Anterior cingulate cortex (tissue), 58 donors: ENCODE measurements at places on chromosomes 11 and 22.

- peak; percentile 94 for DNase-seq
Measured at GRCh38 chr22:50525104-50525857, at the start of gene SCO2. TSS of gene SCO2 (minus strand) at chr22:50525598. CDS start at chr22:50524411, 1,187 bp downstream.

DNA sequence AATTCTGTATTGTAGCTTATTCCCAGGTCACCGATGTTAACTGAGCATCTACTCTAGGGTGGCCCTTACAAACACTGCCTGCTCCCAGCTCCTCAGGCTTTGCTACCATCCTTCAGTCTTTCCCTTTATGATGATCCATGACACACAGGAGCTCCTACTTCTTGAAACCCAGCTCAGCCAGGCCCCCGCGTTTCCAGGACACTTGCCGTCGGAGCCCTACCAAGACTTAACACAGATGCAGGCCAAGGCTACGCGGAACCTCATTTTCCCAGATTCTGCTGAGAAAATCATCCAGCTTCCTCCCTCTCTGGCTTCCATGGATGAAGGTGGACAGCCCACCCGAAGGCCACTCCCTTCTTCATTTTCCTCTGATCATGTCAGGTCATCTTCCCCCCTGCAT lies 18.6 kb downstream of the IGSF9B start:
- DNase-seq: no peak

- no peak for DNase-seq
Measured at GRCh38 chr11:106608677-106609076, 409.6 kb downstream of the GUCY1A2 start.

DNA sequence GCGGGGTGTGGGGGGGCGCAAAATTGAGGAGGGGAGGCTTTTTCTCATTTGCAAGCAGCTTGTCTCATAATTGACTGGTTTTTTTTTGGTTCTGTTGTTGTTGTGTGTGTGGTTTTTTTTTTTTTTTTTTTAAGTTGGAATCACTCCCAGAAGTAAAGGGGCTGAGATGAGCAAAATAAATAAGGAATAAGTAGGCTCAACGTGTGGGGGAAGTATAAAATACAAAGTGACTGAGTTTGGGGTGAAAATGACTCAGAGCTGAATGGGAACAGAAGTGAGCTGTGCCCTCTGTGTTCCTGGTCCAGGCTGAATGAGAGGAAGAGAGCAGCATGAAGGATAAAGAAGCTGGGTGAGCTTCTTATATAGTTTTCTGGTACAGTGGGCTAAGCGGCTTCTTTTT lies 90.0 kb downstream of the GRIK4 start:
- DNase-seq: no peak

GRCh38 chr11:121554552-121554951 lies 101.8 kb upstream of the SORL1-AS1 start:
- DNase-seq: no peak

DNA sequence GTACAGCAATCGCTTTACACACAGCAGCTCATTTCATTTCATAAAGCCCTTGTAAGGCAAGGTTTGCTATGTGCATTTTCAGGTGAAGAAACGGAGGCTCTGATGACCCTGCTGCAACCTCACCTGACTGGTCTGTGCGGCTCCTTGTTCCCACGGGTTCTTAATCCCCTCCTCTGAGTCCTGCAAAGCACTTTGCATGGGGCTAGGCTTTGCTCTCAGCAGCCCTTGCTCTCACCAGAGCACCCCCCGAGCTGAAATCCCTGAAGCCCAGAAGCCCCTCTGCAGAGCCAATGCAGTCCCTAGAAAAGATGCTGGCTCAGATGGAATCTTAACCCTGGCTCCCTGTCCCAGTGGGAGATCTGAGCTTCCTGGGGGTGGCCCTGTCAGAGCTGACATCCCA lies 11.0 kb upstream of the APOL6 start:
- no peak for DNase-seq

GRCh38 chr22:47064416-47064815 lies 302.0 kb downstream of the TBC1D22A start:
- DNase-seq: no peak

- no peak for DNase-seq
Measured at GRCh38 chr11:86443415-86443814, 68.7 kb downstream of the CCDC81 start.

DNA sequence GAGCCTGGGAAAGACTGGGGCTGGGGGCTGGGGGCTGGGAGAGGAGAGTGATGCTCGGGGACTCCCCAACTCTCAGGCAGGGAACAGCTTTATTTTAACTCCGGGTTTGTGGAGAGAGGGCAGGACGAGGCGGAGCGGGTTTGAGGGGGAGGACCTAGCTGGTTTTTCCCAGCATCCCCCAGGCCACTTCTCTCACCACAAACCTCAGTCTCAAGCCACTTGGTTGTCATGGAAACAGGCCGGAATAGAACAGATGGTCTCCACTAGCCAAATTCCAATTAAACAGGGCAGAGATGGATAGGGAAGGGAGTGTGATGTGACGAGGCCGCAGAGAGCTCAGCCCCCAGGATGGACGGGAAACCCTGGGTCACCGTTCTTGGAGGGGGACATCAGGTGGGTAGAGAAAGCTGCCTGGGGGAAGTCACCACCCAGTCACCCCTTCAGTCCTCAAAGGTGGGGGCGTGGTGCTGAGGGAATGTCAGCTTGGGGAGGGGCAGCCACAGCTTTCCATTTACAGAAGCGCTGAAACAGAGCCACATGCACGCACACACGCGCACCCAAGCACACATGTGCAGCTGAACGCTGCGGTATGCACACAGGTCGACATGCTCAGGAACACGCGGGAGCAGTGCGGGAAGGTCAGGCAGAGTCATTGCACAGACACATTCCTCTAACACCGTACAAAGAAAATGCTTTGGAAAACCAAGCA lies 19.2 kb downstream of the NECTIN1 start:
- peak; percentile 77 for DNase-seq

DNA sequence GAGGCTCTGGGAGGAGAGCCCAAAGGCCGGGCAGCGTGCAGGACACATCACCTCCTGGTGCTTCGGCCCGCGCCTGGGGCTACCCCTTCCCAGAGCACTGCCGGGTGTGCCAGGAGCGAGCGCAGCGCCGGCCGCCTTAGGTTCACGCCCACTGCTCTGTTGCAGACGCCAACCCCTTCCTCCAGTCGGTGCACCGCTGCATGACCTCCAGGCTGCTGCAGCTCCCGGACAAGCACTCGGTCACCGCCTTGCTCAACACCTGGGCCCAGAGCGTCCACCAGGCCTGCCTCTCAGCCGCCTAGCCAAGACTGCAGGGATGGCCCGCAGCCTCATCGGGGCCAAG lies 79.0 kb downstream of the MED15 start:
- DNase-seq: no peak

- DNase-seq: no peak
Measured at GRCh38 chr11:63459586-63459985, 31.4 kb downstream of the PLAAT5 start.

GRCh38 chr11:102546427-102546826 lies 15.9 kb upstream of the MMP7 start:
- DNase-seq: no peak

- no peak for DNase-seq
Measured at GRCh38 chr11:116601814-116602636, 170.8 kb downstream of the BUD13 start.

DNA sequence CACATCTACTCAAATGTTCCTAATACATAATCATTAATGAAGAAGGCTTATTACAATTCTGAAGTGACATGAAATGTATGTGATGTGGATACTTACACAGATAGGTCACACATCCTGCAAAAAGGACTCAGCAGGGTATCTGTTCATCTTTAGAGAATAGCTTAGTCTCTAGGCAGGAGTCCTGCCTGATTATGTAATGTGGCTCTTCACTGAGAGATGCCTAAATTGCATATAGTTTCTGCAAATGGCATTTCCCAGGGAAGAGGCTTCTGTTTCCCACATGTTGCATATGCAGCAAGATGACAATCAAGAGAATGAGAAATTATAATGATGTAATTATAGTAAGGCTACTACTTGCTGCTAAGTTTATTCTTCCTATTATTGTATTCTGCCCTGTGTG lies 58.8 kb upstream of the SLC36A4 start:
- DNase-seq: no peak

- no peak for DNase-seq
Measured at GRCh38 chr11:3984896-3985295, 109.7 kb upstream of the RRM1 start.

DNA sequence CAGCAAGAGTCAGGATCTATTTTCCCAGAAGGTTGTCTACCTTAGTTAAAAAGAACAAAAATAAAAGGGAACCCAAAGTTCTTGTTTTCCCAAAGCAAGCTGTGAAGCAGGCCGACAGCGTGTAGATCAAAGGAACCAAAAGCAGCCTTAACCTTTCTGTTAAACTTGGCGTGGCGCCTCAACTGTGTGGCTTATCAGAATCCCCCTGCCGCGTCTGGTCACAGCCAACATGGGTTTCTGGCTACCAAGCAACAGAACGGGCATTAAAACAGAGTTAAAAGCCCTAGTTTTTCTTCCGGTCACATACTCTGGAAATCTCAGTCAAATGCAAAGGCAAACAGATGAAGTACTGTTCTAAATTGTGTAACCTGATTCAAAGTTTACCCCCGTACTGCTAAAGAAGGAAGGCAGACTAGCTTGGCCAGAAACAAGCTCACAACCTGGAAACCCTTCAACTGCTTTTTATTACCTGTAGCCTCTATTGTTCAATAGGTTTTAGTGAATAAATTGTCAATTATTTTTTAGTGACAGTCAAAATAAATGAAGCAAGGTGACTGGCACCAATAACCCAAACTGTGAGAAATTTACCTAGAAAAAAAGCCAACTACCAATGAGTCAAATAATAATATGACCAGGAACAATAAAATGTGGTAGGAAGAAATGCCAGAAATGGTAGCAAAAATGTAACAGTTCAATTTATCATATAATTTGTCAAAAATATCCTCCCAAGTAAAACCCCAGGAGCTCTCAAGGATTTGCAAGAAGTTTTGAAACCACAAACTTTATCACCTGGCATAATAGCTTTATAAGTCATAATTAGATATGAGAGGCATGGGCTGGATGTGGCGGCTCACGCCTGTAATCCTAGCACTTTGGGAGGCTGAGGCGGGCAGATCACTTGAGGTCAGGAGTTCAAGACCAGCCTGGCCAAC lies 21.4 kb downstream of the CHKA start:
- DNase-seq: no peak

- DNase-seq: no peak
Measured at GRCh38 chr11:69697861-69698260, 6.0 kb downstream of the FGF19 start.

- no peak for DNase-seq
Measured at GRCh38 chr11:120179057-120179672, 31.7 kb upstream of the OAF start.
